ENCODE measurements at places on chromosomes 1 and 21.

DNA sequence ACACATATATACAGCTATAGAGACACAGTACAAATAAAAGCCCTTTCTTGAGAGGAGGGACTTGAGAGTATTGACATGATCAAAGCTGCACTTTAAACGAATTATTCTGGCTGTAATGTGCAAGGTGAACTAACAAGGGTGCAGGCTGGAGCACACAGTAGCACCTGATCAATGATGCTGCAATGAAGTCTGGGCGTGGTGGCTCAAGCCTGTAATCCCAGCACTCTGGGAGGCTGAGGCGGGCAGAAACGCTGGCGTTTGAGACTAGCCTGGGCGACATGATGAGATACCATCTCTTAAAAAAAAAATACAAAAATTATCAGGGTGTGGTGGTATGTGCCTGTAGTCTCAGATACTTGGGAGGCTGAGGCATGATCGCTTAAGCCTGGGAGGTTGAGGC, 14.1 kb upstream of the CTH start:
- DNase-seq = no peak

GRCh38 chr1:208009706-208010444, 99.0 kb upstream of the CD34 start:
- no peak for DNase-seq

GRCh38 chr1:9824702-9825089, 931 bp upstream of the CLSTN1 start:
- DNase-seq = no peak

DNA sequence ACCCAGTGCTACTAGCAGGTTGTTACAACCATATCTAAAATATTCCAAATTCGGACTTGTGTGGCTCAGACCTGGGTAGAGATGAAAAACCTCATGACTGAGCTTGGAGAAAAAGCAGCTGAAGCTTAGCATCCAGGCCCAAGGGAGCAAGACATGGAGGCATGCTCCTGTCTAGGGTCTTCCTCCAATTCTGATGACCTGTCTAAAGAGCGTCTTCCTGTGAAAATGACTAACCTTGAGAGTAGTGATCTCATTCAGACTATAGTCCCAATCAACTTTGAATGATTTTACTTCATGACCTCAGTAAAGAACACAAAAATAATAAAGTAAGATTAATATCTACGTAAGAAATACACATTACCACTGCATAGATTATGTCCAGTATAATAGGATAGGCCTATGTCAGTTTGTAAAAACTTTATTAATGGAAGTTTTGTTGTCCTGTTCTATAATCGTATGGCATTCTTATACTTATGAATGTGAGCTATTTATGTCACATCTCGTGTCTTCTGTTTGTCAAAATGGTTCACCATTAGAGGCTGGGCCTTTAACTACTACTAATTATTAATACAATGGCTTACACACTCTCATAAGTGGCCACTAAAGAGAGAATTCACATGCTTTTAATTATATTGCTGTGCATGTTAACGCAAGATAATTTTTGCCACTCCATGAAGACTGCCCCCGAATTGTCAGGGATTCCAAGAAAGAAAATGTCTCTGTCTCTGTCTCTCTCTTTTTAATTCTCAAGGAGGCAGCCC, 201.3 kb downstream of the NCAM2 start:
- no peak for DNase-seq

- no peak for DNase-seq
These were observed 7.5 kb upstream of the FMO3 start for GRCh38 chr1:171083222-171083621.
